Activated CD4-positive, alpha-beta memory T cell treated with anti-CD3 and anti-CD28 coated beads, Interleukin-2, amount 10 ng/mL, durations not matched to agents 7 days and 5 days (primary cell): ENCODE measurements at places on chromosomes 16 and 17.

DNA sequence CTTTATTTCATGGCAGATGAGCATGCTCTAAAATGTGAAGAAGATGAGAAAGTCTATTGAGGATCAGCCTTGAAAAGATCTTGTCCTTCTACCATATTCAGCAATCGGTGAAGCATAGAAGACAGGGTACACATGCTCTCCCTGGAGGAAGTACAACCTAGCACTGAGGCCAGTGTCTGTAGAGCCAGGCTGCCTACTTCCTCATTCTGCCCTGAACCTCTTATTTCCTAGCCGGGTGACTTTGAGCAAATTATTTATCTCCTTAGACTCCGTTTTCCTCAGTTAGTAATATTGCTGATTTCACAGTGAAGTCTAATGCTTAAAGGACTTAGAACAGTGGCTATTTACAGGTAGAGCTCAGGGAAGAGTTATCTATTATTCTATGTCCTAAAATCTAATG lies 58.4 kb downstream of the TMEM100 start:
- no peak for DNase-seq

GRCh38 chr17:74433421-74434121 lies 1.7 kb downstream of the GPRC5C start:
- DNase-seq: no peak

- no peak for DNase-seq
These were observed 12.4 kb upstream of the ITGA3 start for GRCh38 chr17:50043290-50044148.

- peak; percentile 86 for DNase-seq
These were observed 13.5 kb upstream of the TBX21 start for GRCh38 chr17:47719411-47720152.

DNA sequence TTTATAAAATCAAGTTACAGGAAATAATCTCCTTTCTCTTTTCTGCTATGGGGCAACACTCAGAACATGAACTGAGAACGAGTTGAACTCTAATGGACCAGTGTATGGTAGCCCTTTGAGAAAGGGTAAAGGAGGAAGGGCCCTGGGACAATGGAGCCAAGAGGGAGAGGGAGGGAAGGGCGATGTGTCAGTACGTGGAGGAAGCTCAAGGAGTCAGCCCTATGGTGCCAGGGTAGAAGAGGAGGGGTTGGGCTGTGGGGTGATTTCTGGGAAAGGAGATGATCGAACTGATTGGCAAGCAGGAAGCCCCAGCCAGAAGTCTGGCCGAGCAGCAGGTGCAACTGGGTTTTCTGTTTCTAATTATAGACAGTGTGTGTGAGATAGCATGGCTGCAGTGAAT lies 4.3 kb upstream of the WIPI1 start:
- peak; percentile 70 for DNase-seq

DNA sequence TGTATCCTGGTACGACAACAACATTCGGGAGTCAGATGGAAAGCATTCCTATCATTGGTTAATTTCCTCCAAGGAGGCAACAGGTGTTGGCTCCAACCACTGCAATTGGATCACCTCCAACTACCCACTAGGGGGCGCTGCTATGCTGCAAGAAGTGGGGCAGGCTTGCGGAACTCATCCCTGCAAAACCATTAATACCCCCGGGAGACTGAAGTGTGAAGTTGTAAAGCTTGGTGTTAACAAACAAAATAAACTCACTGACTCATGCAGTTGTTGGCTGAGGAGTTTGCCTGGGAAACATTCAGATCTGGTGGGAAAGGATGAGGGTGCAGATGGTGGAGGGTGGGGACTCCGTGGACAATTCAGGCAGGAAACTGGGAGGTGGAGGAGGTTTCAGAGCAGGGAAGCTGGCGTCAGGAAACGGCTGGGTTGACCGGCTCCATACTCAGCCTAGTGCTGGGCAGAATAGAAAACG lies 84.9 kb downstream of the HS3ST2 start:
- peak; percentile 64 for DNase-seq
